Right cardiac atrium (tissue), 5 donors: ENCODE measurements at places on chromosomes 12 and 14. TPM values are rescaled to one million over a fixed set of nuclear protein-coding genes. Genes with fewer than 3 reads are reported as not detected.

DNA sequence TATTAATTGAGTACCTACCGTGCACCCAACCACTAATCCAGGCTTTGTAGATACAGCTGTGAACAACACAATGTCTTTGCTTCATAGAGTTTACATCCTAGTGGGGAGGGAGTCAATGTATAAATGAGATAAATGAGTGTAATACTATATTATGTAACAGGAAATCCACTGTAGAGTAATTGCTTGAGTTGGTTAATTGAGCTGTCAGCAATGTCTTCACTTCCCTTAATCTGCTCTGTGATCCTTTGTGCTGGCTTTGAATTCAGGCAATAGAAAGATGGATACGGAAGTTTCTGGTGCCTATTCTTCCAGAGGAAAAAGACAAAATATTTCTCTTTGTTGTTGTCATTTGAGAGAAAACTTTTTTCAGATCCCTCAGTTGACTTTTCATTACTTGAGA, 104.0 kb upstream of the SLC16A7 start:
- DNase-seq = no peak

DNA sequence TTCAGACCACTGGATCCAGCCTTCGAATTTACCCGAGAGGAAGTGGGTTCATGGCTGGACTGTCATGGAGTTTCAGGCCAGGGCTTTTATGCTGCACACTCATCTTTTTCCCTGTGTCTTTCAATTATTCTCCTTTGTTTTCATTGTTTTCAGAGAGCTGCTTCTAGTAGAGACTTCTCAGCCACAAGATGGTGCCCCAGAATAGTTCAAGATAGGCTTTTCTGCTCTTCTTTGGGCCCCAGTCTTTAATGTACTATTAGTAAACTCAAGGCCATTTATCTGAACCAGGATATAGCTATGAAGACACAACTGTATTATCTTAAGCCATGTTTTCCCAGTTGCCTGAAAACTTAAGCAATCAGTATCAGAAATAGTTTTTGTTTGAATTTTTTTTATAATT, 30.4 kb upstream of the PSMA6 start:
- no peak for DNase-seq

DNA sequence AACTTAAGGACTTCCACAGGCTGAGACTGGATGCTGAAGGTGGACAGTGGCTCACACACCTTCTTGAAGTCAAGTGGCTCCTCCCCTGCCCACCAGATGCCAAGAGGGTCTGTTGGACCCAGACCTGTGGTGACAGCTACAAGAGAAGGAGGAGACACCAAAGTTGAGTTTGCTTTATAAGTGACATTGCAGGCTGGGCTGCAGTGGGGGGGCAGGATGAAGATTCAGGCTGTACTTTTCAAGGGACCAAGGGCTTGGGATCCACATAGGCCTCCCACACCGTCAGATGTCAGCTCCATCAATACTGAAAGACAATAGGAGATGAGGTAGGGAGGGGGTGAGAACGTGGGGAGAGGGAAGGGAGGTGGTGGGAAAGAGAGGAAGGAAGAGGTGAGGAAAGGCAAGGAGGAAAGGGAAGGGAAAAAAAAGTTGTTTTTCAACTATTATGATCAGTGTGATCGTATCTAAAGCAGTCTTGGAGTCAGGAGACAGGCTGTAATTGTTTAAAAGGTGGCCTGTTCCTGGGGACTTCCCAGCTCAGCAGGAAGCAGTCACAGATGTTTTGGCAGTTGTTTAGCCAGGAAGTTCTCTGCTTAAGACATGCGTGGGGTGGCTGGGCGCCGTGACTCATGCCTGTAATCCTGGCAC, 84.1 kb upstream of the RESF1 start:
- peak; percentile 63 for DNase-seq

- DNase-seq = no peak
Observed at GRCh38 chr14:54330876-54331275, 65.9 kb upstream of the CDKN3 start.

DNA sequence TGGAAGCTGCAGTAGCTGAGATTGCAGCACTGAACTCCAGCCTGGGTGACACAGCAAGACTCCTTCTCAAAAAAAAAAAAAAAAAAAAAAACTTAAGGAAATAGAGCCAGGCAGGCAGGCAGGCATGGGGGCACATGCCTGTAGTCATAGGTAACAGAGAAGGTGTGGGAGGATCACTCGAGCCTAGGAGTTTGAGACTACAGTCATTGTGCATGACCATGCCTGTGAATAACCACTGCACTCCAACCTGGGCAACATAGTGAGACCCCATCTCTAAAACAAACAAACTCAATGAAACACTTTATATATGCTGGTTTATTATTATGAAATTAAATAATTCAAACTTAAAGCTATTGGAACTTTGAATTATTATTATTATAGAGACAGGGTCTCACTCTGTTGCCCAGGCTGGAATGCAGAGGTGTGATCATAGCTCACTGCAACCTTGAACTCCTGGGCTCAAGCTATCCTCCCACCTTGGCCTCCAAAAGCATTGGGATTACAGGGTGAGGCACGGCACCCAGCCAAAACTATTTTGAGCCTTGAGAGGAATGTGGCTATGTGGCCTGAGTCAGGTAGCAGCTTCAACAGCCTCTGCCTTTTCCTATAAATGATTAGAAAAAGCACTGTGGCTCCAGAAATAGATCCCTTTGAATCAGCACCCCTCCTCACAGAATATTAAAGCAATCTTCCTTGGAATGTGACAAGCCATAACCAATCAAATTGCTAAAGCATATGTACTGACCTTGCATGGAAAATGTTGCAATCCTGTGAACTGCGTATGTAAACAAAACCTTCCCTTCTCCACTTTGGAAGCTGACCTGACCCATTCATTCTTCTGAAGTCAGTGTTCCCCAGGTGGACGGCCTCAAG, 34.7 kb upstream of the YY1 start:
- no peak for DNase-seq

DNA sequence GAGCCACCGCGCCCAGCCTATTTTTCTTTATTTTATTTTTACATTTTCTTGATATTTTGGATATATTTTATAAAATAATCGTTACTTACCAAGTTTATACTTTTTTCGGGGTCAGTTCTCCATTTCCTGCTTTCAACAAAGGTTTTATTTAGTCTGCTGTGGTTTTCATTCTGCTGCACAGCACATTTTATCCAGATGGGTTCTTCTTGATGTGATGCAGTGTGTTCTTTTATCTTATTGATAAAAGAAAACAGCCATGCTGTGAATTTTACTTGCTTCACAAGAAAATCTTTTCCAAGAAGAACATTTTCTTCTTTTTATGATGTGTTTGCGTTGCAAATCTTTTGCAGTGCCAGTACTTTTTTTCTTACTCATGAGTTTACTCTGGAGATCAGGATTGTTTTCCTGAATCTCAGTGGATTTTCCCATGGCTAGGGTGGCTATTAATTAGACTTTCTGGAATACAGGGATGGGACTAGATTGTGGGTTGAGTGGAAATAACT, 192.5 kb downstream of the ADGRD1 start:
- DNase-seq = no peak

GRCh38 chr12:2925322-2925995, 33.7 kb upstream of the TEAD4 start:
- no peak for DNase-seq

- DNase-seq = no peak
Observed at GRCh38 chr12:115710104-115710564, 567.4 kb downstream of the MED13L start.

GSC gene
- total RNA-seq = not detected

APEX1 gene
- total RNA-seq = 71.5 TPM

KRT74 gene
- 2.2 TPM for total RNA-seq

COCH gene
- total RNA-seq = 0.49 TPM

INSM2 gene
- total RNA-seq = not detected

STON2 gene
- 9.8 TPM for total RNA-seq

GALNT9 gene
- total RNA-seq = 0.21 TPM

FOXA1 gene
- total RNA-seq = not detected
